ENCODE measurements at places on chromosomes 1 and 21. TPM values are rescaled to one million over a fixed set of nuclear protein-coding genes. Genes with fewer than 3 reads are reported as not detected.

Gene NPPB
- not detected for total RNA-seq

Gene HAPLN2
- 0.14 TPM for total RNA-seq

Gene SEC16B
- total RNA-seq: 0.94 TPM

Gene AKR7A3
- total RNA-seq: 0.21 TPM

All from A549 treated with CORT108297 at 1 μM for 4 hours (cell line).